GM10248 (cell line): ENCODE measurements at places on chromosomes 12 and 14.

DNA sequence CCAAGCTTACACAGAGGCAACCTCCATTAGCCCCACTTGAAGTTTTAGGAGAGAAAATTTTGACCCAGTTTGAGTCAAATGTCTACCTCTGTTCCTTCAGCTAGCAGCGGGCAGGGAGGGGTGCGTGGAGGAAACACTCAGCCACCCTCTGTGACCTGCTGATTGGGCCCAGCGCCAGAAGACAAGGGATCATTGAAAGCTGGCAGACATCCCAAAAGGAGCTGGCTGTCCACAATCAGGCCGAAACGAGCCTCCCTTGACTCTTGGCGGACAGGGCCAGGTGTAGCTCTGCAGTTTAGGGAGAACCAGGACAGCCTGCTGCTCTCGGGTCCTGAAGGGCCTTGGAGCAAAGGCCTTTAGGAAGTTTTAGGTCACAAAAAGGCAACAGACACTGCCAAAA, 41.3 kb downstream of the CD9 start:
- DNase-seq: no peak

- no peak for DNase-seq
These were observed 48.8 kb downstream of the SYNE2 start for GRCh38 chr14:63901434-63902085.

- peak; percentile 97 for DNase-seq
These were observed 13.6 kb upstream of the CALM1 start for GRCh38 chr14:90383126-90383730.

DNA sequence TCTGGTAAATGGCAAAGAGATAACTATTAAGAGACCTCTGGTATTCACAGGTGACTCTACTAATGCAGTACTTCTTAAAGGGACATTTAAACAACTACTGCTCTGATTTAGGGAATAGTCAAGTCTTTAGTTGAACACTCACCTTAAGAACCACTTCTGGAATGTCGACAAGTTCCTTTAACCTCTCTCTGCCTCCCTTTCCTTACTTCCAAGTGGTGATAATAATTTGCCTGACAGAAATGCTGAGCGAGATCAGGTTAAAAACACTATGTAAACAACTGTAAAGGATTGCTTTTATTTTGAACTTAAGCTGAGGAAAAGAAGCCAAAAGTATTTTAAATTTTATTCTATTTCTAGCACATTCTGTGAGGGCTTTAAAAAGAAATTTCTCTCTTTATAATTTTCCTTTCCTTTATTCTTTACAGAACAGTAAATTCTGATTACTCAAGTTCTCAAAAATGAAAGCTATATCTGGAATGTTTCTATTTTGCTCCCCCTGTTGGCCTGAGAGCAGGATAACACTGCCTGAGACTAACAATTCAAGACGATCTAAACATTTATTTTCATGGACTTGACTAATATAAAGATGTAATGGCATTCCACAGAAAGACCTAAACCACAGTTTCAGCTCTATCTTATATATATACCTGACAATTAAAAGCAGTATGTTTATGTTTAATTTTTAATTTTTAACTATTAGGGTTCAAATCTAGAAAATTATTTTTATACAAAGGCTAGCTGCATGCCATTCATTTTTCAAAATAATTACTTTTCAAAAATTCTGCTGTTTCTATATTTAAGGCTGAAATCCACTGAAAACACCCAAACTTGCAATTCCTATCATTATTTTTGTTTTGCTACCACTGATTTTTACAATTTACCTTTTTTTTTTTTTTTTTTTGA, 29.2 kb downstream of the ZCCHC8 start:
- peak; percentile 54 for DNase-seq

DNA sequence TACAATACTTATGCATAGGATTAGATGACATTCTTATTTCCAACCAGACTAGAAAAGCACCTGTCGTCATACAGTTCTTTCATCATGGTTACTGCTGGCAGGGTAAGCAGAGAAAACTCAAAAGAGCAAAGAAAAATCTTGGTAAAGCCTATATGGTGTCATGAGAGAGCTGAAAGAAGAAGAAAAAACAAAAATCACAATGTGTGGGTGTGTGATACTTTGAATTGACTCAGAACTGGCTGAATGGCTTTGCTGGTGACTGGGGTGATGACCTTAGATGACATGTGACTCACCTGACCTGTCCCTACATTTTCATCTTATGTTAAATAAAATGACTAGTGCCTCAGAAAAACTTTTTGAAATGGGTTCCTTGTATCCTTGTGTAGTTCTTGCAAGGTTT, 278.1 kb upstream of the LMO3 start:
- DNase-seq: peak; percentile 41
